ENCODE measurements at places on chromosomes 13 and 19. TPM values are rescaled to one million over a fixed set of nuclear protein-coding genes. Genes with fewer than 3 reads are reported as not detected.

- DNase-seq, result no peak
These were observed 171.9 kb downstream of the FOXO1 start for GRCh38 chr13:40494513-40494912.

- DNase-seq, result no peak
These were observed at the start of gene LIN7B for GRCh38 chr19:49113762-49114629. LIN7B (plus strand) TSS chr19:49114370; CDS start chr19:49114405, 35 bp downstream.

DNA sequence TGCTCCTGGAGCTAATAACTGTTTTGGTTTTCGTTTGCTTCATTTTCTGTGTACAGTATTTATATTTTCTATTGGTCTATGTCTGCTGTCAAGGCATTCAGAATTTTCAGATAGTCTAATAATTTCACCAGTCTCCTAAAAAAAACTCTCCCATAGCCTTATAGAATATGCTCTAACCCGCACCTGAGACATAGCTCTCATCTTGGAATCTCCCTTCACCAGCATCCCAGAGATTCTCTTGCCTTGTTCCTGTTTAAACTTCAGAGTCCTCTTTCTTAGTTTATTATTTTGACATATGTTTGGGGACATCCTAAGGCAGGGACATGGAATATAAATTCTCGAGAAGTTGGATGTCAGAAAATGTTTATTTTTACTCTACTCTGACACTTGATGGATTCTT, 58.3 kb upstream of the MED4 start:
- DNase-seq, result no peak

- no peak for DNase-seq
These were observed 30.2 kb downstream of the ITM2B start for GRCh38 chr13:48263196-48263595.

NLRP7 gene
- total RNA-seq, result not detected

ZNF726 gene
- total RNA-seq, result 0.27 TPM

DNA sequence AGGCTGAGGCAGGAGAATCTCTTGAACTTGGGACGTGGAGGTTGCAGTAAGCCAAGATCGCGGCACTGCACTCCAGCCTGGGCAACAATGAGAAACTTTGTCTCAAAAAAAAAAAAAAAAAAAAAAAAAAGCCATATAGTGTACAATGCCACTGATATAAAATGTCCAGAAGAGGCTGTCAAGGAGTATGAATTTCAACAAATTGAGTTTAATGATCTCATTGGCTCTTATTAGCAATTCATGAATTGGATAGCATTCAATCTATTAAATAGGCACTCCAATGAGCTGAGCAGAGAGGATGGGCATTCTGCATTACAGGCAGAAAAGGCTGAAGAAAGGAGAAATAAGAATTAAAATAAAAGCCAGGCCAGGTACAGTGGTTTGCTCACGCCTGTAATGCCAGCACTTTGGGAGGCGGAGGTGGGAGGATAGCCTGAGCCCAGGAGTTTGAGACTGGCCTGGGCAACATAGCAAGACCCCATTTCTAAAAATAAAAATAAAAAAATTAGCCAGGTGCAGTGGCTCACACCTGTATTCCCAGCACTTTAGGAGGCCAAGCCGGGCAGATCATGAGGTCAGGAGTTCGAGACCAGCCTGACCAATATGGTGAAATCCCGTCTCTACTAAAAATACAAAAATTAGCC, 757 bp upstream of the LMNB2 start:
- DNase-seq, result no peak

SOHLH2 gene
- not detected for total RNA-seq

IRGC gene
- total RNA-seq, result not detected

GRCh38 chr13:31761951-31762350, 22.6 kb downstream of the RXFP2 start:
- no peak for DNase-seq

- DNase-seq, result no peak
These were observed 103.8 kb downstream of the KL start for GRCh38 chr13:33119856-33120543.

GRCh38 chr13:73891805-73892204, 242.4 kb downstream of the KLF12 start:
- DNase-seq, result no peak

DNA sequence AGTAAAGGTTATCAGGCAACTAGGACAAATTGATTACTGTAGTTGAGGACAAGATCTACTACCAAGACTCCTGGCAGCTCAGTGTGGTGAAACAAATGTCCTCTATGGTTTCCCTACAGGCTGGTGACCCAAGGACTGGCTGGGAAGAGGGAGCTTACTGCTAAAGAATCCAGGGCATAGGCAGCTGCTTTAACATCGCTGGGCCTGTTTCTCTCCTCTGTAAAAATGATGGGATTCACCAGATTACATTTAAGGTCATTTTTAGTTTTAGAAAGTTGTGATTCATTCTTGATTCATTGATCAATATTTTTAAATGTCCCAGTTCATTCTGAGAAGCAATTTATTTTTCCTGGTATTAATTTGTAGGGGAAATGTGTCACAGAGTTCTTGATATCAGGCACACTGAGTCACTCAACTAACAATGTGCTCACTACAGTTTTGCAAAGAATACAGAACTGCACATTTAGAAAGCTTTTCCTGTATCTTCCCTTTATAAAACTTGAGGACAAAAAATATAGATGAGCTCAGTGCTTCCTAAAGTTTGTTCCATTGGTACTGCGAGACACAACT, 19.6 kb upstream of the FAM124A start:
- no peak for DNase-seq

- no peak for DNase-seq
These were observed 470.7 kb upstream of the SLITRK1 start for GRCh38 chr13:84352946-84353345.

- no peak for DNase-seq
These were observed 12.4 kb downstream of the JAK3 start for GRCh38 chr19:17835182-17836006.

MPHOSPH8 gene
- total RNA-seq, result 56.3 TPM

DNA sequence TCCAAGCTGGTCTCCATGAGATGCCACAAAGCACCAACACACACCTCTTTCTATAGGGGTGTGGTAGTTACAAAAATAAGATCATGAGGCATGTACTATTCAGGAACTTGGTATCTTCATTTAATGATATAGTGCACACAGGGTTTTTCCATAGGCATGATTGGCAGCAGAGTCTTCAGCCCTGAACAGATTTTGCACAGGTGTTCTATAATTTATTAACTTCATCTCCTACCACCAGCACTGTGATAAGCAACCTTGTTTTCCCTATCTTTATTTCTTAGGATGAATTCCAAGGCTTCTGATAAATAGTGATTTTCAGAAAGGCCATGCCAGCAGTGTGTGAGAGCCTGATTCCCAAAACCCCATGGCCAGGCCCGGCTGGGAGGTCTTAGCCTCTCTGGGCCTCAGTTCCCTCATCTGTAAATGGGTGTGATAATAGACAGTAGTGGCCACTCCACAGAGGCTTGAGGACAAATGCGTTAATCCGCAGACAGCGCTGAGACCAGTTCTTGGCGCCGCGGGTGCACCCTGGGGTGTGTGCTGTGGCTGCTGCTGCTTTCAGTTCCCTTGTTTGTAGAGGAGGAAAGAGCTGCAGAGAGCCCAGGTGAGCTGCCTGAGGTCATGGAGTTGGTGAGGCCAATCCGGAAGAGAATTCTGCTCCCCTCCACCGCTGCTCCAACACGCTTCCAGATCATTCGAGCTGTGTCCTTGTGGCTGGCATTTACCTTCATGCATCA, 33.1 kb downstream of the DHRS12 start:
- no peak for DNase-seq
